Esophagus squamous epithelium (tissue), 5 donors: ENCODE measurements at places on chromosomes 12 and 14. TPM values are rescaled to one million over a fixed set of nuclear protein-coding genes. Genes with fewer than 3 reads are reported as not detected.

DNA sequence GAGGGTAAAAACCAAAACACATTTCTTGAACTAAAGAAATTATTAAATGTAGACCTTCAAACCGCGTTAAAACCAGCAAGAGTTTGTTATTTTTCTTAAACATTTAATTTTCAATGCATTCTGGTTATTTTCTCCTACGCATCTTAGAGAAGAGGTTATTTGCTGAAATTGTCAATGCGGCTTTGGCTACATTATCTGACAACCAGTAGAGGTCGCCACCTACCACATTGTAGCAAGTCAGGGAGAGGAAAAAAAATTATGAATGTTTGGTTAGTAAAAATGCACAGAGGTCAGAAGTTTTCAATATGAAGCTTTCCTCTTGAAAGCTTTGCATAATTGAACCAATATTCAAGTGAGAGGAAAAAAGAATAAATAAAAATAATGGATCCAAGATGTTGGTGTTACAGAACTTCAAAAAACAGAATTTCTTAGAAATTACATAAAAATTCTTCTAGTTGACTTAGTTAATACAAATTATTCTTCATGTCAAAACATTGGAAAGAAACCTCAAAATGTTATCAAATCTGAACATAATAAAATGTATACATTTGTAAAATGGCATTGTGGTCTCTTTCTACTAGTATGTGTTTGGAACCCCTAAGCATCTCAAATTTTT, 159.4 kb upstream of the TMTC2 start:
- DNase-seq = no peak

The RHOJ gene
- 9.5 TPM for total RNA-seq

The CLEC2A gene
- total RNA-seq = not detected

The PRR4 gene
- total RNA-seq = 1.4 TPM

GRCh38 chr14:29918981-29919380, 8.7 kb downstream of the PRKD1 start:
- DNase-seq = no peak

The RFX4 gene
- not detected for total RNA-seq

DNA sequence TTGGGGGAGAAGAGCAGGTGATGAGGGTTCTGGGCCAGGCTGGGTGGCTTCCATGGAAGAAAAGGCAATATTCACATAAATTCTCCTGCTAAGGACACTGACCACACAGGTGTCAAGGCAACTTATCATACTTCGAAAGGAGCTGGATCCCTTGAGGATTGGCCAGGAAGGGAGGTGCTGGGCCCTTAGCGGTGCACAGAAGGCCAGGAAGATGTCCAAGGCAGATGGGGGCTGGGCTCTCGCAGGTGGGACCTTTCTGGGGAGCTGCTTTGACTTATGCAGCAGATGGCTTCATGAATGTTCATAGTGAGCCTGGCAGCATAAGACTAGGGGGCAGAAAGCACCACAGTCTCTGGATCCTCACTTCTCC, 3.9 kb downstream of the CD63 start:
- DNase-seq = no peak

The CACNA1C gene
- total RNA-seq = 1.5 TPM

The PTPN6 gene
- total RNA-seq = 18.9 TPM

The NPFF gene
- total RNA-seq = 0.70 TPM

DNA sequence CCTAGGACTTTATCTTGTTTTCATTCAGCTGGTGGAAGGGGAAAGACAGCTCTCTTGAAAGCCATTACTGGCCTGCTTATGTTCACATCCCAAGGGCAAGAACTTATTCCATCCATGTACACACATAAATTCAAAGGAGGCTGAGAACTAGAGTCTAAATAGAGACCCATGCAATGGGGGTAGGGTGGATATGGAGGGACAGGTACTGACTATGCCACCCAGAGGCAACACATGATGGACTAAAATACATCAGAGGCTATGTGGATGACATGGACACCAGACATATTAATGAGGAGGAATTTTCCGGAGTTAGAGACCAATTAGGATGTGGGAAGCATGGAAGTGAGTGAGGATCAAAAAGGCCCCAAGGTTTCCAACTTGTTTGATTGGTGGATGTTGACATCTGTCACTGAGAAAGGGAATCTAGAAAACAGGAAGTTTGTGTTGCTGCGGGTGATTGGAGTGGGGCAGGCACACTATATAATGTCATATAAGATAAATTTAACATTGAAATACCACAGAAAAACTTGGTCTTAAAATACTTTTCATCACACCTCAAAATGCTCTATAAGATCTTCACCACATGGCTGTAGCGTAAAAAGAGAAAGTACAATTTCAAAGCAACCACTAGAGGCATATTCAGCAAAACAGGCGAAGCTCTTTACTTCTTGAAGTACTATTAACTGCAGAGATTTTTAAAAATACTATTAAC, 130.4 kb downstream of the GRIP1 start:
- DNase-seq = no peak

The PITPNM2 gene
- total RNA-seq = 8.2 TPM

DNA sequence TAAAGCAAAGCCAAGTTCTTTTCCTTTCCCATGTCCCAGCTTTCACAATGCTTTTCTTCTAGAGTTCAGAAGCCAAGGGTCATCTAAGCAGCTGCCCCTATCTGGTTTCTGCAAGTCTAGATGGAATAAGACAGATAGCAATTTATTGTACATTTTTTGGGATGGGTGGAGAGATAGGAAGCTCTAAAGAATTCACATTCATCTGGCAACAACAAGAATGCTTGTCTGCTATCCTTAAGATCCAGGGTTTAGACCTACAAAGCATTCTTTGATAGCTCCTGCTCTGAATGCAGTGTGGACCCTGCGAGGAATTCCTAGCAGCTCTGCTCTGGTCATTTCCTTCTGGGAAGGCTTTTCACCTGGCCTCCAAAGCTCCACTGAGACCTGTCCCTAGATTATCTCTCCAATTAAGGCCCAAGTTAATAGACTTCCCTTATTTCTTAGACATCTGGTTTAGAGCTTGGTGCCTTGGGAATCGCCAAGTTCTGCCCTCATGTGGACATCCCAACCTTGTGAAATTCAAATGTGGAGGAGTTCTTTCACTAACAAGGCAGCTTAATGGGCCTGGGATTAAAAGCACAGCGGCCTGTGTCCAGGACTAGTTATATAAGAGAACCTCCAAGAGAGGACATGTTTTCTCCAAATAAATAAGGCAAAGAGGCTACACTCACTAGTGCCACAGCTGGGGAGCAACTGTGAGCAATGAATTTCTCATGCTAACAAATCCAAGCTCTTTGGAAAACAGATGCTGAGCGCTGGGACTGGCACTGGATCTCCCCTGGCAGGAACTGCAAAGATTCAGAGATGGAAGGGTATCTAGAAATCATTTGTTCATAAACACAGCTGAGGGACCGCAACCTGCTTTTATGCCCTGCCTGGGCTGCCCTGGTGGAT, 384.5 kb upstream of the DDHD1 start:
- DNase-seq = no peak

The SLC39A5 gene
- 1.1 TPM for total RNA-seq

The APOF gene
- not detected for total RNA-seq

DNA sequence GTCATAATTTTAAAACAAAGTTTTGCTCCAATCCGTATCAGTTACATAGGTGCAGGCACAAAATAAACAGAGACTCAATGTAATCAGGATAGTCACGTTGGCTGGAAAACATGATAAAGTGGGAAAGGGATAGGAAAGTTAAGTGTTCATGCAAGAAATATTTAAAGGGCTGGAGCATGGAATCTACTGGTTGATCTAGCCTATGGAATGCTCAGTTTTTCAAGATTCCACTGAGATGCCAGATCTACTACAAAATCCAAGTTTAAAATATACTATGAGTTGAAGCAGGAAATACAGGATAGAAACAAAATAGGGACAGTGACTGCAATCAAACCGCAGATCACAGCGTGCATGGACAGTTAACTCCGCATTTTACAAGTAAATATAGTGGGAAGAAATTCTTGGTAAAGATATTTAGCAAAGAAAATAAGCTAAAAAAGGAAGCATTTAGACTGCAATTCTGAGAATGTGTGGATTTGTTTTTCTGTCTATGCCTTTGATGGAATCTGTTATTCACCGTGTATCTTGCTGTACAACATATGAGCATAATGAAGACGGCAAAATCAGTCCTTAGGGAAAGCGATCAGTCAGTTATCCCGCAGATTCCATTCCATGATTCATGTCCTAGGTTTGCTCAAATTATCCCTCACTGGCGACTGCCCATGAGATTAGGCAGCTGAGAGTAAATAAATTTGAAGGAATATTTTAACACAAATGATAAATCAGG, 1044.3 kb downstream of the FLRT2 start:
- DNase-seq = no peak

The GPR65 gene
- 1.4 TPM for total RNA-seq

- DNase-seq = no peak
These were observed 32.6 kb downstream of the RFLNA start for GRCh38 chr12:124327362-124328043.

DNA sequence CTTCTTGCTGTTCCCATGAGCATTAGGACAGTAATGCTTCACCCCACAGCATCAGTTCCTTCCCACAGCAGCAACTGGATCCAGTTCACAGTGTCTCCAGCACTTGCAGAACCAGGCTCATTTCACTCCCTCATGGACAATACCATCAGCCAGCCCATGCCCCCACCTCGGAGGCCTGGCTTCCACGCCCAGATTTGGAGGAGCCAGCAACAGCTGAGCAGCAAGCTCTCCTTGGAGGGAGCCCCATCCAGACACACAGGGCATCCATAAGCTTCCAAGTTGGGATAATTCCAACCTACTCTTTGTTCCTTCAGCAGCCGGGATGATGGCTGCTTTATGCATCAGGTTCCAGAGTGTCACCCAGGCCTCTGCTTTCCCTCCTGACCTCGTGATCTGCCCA, 250.0 kb downstream of the GLT1D1 start:
- DNase-seq = no peak

DNA sequence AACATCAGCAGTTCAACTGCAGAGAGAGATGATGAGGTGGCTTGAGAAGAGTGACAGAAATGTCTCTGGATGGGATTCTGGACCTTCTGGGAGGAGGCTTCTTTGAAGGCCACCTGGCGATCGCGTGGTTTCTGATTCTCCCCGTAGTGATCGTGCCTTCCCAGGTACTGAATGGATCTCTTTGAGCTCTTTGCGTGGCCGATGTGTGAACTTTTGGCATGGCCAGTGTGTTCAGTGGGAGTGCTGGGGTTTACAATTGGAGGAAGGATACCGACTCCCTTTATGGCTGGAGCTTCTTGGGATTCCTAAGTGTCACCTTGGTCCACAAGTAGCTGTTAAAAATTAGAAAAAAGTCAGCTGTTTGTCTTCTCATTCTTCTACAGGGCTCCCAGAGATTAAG, 374.7 kb downstream of the C12orf75 start:
- DNase-seq = no peak

DNA sequence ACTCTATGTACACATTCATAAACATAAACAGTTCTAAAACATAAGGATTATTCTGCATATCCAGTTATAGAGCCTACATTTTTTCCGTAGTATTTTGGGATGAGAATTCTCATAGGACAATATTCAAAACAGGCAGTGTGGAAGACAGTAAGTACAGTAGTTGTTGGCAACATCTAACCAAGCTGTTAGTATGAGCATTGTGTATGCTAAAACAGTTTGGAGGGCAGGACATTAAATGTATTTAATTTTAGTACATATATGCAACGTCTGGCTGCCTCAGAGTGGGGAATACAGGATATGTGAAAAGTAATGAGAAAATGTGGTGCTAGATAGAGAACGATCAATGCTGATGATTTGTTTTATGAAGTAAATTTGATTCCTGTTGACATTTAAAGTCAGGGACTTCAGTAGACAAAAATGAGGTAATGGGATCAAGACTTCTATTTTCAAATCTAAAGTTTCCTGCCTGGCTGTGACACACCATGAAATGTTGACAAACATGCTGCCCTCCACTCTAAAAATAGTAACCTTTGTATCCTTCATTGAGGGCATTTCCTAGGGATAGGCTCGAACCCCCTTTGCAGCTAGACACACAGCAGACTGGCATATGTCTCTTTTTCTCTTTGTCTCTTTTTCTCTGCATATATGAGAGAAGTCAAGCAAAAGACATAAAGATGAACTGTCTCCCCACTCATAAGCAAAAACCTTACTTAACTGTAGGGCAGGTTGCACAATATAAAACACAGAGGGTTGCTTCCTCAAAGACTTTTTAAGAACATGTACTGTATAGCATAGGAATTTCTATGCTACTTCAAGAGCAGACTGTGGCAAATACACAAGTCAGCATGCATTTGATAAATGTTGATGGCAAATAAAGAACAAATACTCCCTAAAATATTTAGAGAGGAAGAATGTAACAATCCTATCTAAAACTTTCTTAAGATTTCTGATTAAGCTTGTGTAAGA, 75.5 kb upstream of the GTF2A1 start:
- no peak for DNase-seq

The GALNT16 gene
- total RNA-seq = 0.53 TPM

DNA sequence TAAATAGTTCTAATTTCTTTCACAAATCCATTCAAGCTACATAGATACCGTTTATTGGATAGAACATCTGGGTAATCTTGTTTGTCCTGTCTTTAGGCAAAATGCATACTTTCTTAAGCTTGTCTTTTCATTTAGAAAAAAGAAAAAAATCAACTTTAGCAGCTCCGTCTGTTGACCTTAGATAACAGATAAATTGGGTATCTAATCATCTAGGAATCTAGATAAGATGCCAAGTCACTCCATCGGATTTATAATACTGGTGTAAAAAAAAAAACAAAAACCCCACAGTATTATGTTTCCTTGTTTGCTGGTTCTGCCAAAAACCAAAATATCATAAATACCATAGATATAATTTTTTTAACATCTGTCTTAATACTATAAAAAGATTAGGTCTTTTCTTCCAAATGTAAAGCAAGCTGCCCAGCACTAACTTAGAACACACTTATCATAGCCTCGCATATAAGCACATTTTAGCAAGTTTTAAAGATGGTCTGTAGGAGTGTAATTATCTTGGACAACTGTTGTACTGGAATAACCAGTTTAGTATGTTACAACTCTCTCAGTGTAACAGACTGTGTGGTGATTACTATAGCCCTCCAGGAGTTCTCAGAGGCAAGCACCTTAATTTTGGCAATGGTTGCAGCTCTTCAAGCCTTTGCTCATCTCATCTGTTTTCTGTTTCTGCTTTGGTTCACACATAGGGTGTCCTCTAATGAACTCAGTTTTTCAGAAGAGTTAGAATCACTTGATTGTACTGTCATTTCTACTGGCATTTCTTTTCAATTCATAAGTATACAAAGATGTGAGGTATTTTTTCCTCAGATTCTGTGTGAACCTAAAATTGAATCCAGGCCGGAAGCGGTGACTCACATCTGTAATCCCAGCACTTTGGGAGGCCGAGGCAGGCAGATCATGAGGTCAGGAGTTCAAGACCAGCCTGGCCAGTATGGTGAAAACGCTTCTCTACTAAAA, 83.1 kb downstream of the ANO6 start:
- DNase-seq = no peak

GRCh38 chr12:119825262-119825661, 51.9 kb downstream of the CIT start:
- DNase-seq = no peak

The TMEM119 gene
- 1.6 TPM for total RNA-seq

The KCNC2 gene
- not detected for total RNA-seq
